Activated effector memory CD4-positive, alpha-beta T cell treated with anti-CD3 and anti-CD28 coated beads, Interleukin-2, amount 50 U/mL, for 16 hours (primary cell): ENCODE measurements at places on chromosomes 6 and 20.

DNA sequence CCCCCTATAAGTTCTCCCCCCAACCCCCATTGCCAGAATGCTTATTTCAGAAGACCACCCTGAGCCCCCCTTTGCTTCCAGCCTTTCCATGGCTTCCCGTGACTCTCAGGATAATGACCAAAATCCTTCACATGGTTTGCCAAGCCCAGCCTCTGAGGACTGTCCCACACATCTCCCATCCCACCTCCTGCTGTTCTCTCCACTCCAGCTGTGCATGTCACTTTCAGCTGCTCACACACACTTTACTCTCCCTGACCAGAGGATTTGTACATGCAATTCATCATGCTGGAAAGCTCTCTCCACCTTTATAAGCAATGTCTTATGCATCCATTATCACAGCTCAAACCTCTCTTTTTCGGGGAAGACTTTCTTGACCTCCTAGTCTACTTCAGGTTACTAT, 164.2 kb downstream of the PRL start:
- DNase-seq = no peak

DNA sequence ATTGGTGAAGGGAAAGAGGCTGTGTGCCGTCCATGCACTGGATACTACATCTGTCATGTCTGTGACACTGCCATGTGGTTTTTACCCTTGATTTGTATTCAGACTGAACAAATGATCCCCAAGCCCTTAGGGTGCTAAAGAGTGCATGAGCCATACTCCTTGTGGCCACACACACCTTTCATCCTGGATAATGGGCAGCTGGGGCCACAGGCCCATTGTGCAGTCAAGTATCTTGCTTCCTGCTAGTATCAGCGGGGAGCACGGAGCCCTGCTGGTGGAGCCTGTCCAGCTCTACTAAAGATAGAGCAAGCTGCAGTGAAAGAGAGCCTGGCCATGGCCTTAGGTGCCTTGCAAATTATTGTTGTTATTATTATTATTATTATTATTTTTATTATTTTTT, 75.1 kb downstream of the SLX4IP start:
- DNase-seq = no peak

DNA sequence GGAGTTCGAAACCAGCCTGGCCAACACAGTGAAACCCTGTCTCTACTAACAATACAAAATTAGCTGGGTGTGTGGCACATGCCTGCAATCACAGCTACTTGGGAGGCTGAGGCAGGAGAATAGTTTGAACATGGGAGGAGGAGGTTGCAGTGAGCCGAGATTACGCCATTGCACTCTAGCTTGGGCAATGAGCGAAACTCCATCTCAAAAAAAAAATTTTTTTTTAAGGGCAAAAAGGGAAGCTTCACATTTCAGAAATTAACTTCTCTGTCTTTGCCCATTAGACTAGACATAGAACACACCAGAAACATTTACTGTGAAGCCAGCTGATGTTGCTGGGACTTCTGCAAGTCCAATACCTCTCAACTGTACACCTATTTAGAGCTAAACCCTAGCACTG, 90.8 kb upstream of the HDAC2 start:
- DNase-seq = no peak

GRCh38 chr6:153984811-153985210, 54.2 kb upstream of the OPRM1 start:
- DNase-seq = no peak

DNA sequence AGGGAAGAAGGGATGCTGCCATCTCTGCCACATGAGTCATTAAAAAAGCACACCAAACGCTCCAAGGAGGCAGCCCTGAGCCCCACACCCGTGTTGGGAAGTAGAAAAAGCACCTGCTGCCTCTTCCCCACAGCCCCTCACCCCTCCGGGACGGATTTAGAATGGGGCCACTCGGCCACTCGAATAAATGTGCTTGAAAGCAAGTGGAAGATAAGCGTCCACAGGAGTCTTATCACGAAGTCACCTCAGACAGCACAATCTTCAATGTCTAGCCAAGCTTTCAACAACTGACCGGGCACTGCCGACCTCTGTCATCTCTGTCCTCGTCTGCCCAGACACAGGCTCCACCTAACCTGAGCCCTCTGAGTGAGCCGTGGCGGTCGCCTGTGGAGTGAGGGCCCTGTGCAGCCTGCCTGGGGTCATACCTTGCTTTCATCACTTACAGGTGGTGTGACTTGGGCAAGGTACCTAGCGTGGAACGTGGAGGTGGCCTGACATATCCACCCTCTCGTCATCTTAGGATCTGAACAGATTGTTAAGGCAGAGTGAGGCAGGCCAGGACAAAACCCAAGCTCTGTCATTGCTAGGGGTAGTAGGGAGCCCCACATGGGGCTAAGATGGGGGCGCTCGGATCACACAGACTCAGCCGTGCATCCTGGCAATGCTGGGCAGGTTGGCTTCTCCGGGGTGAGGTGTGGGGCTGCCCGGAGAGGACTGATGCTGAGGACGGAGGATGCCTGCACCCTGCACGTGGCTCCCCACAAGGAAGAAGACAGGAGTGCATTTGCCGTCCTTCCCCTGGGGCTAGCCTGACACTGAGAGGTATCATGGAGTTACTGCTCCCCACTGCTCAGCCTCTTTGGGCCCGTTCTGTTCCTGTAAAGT, 34.8 kb downstream of the PSMG4 start:
- peak; percentile 53 for DNase-seq

- DNase-seq = no peak
Observed at GRCh38 chr6:78460711-78461110, 406.6 kb upstream of the IRAK1BP1 start.

DNA sequence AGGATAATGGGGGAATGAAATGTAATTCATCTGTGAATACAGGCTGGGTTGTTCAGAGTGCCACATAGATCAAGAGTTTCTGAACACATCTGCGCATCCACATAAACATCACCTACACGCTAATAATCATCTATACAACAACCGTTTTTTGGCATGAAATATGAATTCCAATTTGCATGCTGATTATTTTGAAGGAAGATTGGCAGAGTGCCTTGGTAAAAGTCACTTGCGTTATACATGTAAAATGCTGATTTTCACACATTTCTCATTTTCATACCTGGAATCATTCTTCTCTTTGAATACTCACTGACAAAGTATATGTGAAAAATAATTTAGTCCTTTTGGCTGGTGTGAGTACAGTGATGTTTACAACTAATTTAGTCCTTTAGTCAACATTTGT, 17.7 kb downstream of the COL9A1 start:
- DNase-seq = no peak

DNA sequence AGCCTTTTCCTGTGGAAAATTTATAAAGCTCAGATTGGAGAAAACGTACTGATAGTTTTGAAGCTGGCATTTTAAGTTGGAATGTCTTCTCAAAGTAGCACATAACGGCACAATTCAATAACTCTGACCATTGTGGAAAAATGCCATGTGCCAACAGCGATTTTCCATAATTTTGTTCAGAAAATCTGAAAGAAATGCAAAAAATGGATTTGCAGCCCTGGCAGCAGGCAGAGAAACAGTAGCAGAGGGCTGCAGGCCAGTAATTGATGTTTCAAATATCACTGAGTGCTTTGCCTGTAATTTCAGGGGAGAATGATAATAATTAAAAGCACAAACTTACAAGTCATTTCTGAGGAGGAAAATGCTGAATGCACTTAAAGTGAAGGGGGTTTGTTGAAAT, 507.4 kb downstream of the MAFB start:
- no peak for DNase-seq

- no peak for DNase-seq
Observed at GRCh38 chr6:53192682-53193188, 44.1 kb upstream of the GCM1 start.

DNA sequence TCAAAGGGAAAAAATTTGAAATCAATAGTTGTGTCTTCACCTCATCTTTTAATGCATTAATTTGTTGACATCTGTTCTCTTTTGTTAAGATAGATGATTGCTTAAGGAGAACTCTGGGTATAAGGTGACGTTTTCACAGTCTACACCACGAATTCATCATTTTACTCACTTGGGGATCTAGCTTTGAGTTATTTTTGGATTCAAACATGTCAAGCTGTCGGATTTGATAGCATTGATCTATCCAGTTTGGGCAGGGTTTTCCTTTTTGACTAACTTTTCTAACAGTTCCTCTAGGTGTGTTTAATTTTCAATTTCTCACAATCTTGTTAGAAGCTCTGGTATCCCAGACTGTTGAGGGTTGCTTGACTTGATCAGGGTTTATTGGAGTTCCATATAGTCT, 49.6 kb downstream of the HECA start:
- no peak for DNase-seq

DNA sequence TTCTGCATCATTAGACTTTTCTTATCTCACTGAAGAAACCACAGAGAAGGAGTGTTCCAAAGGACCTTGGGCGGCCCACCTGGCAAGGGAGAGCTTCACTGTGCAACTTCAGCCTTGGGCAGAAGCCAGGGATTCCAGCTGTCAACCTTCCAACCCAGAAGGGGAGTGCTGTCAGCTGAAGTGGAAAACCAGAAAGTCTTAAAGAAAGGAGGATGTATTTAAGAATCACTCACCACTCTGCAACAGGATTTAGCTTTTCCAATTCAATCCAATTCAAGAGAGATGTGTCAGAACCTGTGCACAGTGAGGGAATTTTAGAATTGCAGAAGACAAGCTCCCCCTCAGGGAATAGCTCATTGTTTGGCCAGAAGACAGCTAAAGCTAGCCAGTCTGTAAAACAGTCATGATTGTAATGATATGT, 553.7 kb downstream of the CD83 start:
- no peak for DNase-seq

DNA sequence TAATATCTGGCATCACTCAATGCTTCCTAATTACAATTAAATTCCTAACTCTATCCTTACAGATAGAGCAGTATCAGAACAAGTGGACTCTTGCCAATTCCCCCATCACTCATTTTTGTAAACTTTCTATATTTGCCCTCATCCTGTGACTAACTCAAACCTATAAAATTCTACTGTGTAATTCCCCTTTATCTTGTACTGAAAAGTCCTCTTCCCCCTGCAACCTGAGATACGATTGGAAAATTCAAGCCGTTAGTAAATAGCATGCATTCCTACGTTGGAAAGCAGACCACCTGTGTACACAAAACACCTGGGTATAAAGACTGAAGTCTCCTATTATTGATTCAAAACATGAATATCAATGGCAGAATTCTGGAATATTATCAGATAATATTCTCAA, 70.4 kb upstream of the KCNQ5 start:
- no peak for DNase-seq

- DNase-seq = no peak
Observed at GRCh38 chr20:60354024-60354580, 395.9 kb downstream of the CDH26 start.

- DNase-seq = no peak
Observed at GRCh38 chr20:46085179-46085851, 4.4 kb downstream of the NCOA5 start.

- no peak for DNase-seq
Observed at GRCh38 chr6:17458966-17459365, 65.6 kb downstream of the CAP2 start.

DNA sequence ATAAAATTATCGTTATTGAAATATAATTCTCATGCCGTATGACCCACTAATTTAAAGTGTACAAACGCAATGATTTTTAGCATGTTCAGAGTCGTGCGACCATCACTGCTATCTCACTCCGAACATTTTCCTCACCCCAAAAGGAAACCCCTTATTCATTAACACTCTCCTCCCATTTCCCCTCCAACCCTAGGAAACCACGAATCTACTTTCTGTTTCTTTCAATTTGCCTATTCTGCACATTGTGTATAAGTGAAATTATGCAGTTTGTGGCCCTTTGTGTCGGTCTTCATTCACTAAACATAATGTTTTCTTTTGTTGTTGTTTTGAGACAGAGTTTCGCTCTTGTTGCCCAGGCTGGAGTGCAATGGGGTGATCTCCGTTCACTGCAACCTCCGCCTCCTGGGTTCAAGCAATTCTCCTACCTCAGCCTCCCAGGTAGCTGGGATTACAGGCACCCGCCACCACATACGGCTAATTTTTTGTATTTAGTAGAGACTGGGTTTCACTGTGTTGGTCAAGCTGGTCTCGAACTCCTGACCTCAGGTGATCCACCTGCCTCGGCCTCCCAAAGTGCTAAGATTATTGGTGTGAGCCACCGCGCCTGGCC, 99.7 kb upstream of the ZNF217 start:
- no peak for DNase-seq

- DNase-seq = no peak
Observed at GRCh38 chr6:150255840-150256239, 113.0 kb upstream of the IYD start.

DNA sequence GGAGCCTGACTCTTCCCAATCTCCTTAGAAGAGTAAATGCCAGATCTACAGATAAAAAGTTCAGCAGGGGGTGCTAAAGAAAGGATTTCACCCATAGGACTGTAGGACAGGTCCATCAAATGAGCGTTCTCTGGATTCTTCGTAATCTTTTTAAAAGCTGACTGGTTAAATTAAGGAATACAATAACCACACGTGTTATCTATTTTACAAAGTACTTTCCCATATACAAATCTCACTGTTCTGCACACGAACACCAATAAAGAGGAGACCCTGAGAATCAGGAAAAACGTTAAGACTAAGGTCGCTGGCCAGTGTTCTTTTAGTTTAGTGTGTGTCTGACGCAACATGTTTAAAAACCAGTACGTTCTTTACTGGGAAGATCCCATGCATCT, 542 bp downstream of the TUBE1 start:
- no peak for DNase-seq

GRCh38 chr20:58640446-58640845, 10.6 kb upstream of the STX16 start:
- DNase-seq = peak; percentile 57

GRCh38 chr6:116971959-116972358, 94.9 kb downstream of the RFX6 start:
- DNase-seq = no peak

DNA sequence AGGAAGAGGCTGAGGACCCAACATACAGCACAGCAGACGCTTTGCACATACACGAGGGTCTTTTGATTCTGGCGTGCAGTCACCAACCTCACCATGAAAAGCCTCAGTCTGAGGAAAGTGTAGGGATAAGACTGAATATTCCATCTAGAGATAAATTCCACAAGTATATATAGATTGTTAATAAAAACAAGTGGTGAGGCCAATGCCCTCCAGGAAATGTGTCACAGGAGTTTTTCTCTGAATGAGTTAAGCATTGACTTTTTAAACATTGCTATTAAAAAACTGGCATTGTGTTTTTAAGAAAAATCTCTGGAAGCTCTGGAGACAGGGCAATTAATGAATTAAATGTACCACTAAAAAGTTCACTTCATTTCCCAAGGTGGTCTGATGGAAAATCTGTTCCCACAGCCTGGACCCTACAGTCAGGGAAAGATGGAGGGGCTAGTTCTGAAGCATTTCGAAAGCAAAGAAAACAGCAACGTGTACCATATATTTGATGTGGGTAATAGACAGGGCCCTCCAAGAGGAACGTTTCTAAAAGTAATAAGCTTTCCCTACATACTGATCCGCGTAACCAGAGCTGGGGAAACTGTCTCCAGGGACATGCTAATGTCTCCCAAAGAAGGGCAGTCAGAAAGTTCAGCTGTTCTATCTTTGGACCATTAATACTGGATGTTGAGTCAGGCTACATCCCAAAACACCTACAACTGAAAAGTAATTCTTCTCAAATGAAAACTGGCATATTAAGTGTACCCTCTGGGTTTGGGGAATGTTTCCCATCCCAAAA, 301.1 kb downstream of the FOXC1 start:
- no peak for DNase-seq

- DNase-seq = no peak
Observed at GRCh38 chr6:147040121-147040910, 163.9 kb upstream of the STXBP5 start.
